A549 (cell line): ENCODE measurements at places on chromosomes 1 and 21. TPM values are rescaled to one million over a fixed set of nuclear protein-coding genes. Genes with fewer than 3 reads are reported as not detected.

Gene NHLH1
- polyA plus RNA-seq = 0.29 to 0.49 TPM (median 0.34 TPM) in 3 replicates

Gene BGLAP
- polyA plus RNA-seq = 0.23 to 0.30 TPM in 2 of 3 replicates, not detected in the other

Gene MRAP
- polyA plus RNA-seq = not detected in 3 replicates

Gene DYNLT5
- not detected in 3 replicates for polyA plus RNA-seq

Gene OR2L8
- polyA plus RNA-seq = not detected in 3 replicates

Gene FGR
- not detected in 3 replicates for polyA plus RNA-seq

Gene UBE2U
- not detected in 3 replicates for polyA plus RNA-seq

Gene PKP1
- not detected in 3 replicates for polyA plus RNA-seq
